Activated naive CD4-positive, alpha-beta T cell (primary cell): ENCODE measurements at places on chromosomes 16 and 17.

GRCh38 chr17:3809135-3809534, 8.1 kb upstream of the ITGAE start:
- no peak for DNase-seq

GRCh38 chr16:46836534-46837530, 5.9 kb upstream of the C16orf87 start:
- DNase-seq, result no peak

DNA sequence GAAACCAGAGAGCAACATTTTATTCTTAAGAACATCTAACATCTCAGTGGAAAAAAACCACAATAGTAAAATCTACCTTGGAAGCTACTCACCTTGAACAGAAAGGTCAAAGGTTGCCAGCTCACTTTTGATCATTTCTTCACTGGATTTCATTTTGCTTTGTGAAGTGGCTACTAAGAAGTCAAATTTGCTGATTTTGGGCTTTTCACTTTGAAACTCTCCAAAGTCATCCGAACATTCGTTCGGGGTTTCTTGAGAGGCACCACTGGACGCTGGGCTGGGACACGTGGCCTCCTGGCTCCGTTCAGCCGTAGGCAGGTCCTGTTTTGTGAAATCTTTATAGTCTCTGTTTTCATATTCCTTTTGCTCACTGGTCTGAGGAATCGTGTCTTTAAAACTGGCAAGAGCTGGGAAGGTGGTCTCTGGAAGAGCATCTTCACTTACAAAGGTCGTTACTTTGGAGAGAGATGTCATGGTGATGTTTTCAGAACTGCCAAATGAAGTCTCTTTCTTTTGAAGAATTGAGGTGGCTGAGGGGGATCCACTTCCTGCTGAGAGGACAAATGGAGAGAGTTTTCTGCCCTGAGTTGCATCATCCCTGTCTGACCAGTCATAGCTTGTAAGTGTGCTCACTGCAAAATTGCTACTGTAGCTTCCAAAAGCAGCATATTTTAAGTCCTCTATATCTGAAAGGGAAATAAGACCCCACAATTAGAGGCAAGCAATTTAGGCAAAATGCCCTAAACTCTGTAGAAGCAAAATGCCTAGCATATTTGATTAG, 52.4 kb downstream of the DUSP14 start:
- no peak for DNase-seq

GRCh38 chr17:38562903-38563302, 42.8 kb downstream of the SRCIN1 start:
- DNase-seq, result no peak

- DNase-seq, result no peak
These were observed 42.9 kb upstream of the CDRT4 start for GRCh38 chr17:15510361-15510760.

DNA sequence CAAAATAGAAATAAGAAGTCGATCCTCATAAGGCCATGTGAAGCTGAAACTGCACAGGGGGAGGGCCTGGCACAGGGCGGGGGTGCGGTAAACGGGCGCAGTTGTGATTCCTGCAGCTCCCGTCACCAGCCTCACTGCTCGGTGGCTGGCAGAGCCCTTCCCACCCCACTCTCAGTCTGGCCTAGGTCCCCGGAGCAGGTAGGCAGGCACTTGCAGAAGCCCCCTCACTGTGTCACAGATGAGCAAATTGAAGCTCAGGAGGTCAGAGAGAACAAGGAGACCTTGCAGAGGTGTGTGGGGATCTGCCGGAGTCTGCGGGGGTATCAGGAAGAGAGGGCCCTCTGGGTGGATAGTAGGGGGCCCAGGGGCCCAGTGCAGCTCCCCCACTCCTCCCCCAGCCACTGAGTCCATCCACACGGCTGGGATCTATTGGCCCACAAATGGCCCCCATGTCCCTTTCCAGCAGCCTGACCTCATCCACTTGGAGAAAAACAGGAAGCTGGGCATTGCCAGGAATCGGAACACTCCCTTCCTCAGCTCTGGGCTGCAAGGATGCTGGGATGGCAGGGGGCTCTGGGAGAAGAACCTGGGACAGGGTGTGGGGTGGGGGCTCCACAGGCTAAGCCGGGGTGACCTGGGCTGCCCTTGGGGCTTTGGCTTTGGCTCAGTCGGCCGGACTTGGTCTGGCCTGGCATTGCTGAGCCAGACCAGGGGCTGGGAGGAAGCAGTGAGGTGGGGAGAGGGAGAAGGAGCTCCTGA, 21.4 kb upstream of the MAP3K14 start:
- DNase-seq, result no peak

GRCh38 chr17:1492249-1493206, at the start of gene MYO1C:
TSS of gene MYO1C (minus strand) at chr17:1492686. CDS start at chr17:1492487, 199 bp downstream.
- DNase-seq, result no peak

DNA sequence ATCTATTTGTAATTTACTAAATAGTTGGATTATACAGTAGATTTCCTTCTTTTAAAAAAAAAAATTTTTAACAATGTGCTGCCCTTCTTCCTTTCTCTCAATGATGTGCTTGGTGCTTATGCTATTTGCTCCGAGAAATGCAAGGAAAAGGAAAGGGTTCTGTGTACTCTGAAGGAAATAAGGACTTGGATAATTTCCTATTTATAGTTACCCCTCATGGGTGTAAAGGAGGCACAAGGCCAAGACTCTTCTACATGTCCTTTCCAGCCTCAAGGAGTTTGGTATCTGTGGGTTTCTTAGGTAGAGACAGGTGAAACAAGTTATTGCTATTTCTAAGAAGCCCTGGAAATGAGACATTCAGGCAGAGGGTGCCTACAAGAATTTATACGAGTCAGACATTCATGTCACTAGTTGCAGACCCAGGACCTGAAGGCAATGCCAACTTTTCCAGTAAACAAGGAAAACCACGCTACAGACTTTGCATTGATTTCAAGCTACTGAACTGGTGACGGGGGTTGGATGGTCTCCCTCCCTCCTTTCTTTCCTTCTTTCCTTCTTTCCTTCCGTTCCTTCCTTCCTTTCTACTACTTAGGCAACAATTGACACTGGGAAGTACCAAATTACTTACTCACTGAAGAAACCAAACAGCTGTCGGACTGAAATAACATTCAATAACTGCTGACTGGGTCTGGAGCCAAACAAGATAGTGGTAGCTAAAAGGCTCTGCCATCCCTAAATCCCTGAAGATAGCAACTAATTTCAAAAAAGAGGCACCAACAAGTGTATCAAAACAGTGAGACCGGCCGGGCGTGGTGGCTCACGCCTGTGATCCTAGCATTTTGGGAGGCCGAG, 33.8 kb upstream of the GHDC start:
- DNase-seq, result no peak

GRCh38 chr16:27980919-27981700, 82.4 kb downstream of the GSG1L start:
- no peak for DNase-seq

DNA sequence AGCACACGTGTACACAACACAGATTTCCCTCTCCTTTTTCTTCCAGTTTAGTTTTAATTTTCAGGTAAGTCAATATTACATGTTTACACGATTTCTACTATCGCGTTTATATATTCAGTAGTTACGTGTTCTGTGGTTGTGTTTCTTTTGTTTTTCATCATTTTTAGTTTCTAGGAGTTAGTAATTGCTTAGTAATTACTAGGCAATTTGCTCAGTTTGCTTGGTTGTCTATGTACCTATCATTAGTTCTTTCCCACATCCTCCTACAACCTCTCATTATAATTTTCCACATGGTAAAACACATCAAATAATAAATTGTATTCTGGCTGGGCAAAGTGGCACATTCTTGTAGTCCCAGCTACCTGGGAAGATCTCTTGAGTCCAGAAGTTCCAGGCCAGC, 24.6 kb upstream of the GUCY2D start:
- no peak for DNase-seq

GRCh38 chr17:77115510-77115909, 25.3 kb upstream of the SEC14L1 start:
- DNase-seq, result no peak

- no peak for DNase-seq
These were observed 232.3 kb downstream of the WWOX start for GRCh38 chr16:78331731-78332130.

GRCh38 chr17:4748686-4749085, 9.0 kb upstream of the CXCL16 start:
- DNase-seq, result no peak

DNA sequence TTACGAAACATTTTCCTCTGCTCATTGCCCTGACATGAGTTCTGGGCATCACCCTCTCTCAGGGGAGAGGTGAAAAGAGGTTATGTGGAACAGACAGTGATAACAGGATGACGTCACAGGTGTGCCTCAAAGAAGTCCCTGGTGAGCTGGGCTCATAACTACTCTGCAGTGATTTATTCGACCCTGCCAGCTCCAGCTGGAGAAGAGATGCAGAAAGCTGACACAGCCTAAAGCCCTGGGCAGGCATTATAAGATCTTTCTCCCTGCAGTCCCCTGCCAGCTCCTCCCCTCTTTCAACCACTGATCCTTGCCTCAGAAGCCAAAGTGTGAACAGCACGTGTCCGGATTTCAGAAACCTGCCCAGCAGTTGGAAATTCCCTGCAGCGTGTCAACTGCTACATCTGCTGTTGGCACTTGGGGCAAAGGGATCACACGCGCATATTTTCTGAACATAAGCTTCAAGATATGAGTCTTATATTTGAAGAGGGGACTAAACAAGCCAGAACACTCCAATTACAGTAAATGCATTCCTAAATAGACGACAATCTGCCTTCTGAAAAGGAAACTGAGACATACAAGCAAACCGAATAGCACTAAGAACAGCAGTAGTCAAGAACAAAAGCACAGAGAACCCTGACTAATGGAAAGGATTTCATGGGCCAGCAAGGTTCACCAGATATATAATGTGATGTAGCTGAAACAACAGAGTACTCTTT, 80.5 kb downstream of the SMG6 start:
- no peak for DNase-seq

DNA sequence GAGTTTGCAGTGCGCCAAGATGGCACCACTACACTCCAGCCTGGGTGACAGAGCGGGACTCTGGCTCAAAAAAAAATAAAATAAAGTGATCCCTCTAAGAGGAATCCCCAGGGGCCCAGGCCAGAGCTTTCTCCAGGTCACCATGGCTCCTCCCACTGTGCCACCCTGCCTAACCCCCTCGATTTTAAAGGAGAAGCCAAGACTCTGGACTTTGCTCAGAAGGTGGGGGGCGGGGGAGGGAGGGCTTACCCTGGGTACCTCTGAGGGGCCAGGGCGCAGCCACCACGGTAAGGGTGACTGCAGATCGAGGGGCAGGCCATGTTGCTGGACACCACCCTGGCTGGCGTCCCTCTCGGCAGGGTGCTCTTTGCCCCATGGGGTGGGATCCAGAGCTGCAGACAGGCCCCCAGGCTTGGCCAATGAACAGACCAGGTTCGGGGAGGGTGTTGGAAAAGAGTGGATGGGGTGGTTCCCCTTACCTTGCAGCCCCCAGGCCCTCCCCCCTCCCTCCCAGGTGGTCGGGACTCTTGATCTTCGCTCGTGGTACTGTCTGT, 455 bp upstream of the GRB7 start:
- no peak for DNase-seq

GRCh38 chr17:19376811-19377210, 1.5 kb upstream of the MAPK7 start:
- no peak for DNase-seq

DNA sequence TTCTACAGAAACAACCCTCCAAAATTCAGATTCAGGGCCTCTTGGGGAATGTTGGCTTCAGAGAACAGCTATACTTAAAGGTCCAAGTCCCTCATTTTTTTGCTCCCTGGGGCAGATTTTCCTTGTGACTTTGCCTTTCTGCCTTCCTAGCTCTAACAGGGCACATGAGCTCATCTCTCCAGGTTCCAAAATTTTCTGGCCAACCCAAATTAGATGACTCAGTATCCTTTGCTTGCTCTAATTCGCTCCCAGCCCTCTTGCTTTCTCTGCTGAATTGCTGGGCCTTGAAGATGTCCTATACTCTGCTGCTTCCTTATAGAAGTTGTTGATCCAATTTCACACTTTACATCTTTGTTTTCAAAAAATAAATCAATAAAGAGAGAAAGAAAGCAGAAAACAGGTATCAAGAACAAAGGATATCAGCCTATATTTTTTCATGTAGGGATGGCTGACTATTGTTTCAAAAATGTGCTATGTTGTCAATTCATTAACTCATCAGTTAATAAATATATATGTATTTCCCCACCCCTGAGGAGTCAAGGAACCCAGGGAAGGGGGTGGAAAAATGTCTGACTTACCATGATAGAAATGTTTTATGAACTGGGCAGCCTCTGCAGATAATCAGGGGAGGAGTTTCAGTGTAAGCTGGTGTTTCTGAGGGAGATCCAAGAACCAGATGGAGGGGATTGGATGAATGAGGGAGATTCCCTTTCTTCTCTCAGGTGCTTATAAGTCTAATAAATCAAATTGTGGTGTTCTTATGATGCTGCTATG, 1.0 kb upstream of the KRTAP4-2 start:
- no peak for DNase-seq

DNA sequence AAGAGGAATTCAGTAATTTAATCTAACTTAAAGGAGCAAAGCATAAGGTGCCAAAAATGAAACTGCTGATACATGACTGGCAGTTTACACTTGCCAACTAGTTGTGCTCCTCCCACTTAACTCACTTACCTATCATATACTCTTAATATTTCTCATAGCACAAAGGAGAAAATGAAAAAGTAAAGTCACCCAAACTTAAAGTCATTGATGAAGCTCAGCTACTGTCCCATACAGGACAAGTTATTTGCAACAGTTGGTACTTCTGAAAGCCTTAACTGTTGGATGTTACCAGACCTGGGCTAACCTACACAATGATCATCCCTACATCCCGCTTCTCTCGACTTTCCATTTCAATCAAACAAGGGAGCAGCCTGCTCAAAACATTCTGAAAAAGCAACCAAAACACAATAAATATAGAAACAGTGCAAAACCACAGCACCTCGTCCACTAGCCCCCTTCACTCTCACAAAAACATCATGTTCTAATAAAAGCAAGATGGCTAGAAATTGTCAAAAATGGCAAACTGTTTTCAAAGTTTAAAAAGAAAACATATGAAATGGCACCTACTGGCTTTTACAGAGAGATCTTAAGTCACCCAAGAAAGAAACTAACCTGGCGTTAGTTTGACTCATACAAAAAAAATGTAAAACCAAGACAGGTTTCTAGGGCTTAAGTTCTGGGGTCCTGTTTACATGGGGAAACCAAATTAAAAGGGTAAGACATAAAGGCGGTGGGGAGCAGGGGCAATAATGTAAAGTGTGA, 868 bp downstream of the MED13 start:
- DNase-seq, result no peak

GRCh38 chr17:71902894-71903506, 217.8 kb upstream of the SOX9 start:
- DNase-seq, result no peak

GRCh38 chr17:49998836-49999511, 4.0 kb upstream of the DLX3 start:
- DNase-seq, result no peak

- DNase-seq, result no peak
These were observed 2.6 kb downstream of the LHX1 start for GRCh38 chr17:36939802-36940312.

DNA sequence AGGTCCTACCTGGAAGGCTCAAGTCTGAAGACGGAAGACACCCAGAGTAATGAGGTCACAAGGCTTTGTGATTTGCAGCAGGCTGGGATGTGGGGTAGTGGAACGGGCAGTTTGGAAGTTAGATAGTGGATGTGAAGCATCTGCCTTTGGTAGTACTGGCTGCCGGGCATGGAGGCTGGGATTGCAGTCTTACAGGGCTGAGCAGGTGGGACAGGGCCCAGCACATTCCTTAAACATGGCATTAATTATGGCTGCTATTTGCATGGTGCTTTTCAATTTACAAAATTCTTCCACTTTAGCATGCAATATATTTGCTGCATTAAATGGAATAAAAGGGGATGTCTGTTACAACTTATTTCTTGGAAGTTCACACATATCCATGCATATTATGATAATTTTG, 161.2 kb downstream of the UTP18 start:
- no peak for DNase-seq
